ENCODE measurements at places on chromosomes 12 and 14.
A peak's percentile ranks its signal among the peaks of the same experiment; 100 is the strongest.

DNA sequence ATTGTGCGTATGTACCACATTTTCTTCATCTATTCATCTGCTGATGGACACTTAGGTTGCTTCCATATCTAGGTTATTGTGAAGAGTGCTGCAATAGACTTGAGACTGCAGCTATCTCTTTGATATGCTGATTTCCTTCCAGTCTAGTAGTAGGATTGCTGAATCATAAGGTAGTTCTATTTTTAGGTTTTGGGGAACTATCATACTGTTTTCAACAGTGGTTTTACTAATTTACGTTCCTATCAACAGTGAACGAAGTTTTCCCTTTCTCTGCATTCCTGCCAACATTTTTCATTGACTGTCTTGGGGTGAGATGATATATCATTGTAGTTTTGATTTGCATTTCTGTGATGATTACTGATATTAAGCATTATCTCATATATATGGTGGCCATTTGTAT, 482.2 kb downstream of the SLC16A7 start:
- DNase-seq: no peak

GRCh38 chr12:6195665-6196535, 4.3 kb upstream of the CD9 start:
- no peak for DNase-seq

- no peak for DNase-seq
These were observed 151.0 kb downstream of the BCAT1 start for GRCh38 chr12:24797901-24798300.

GRCh38 chr14:93369713-93370266, 22.8 kb downstream of the COX8C start:
- no peak for DNase-seq

DNA sequence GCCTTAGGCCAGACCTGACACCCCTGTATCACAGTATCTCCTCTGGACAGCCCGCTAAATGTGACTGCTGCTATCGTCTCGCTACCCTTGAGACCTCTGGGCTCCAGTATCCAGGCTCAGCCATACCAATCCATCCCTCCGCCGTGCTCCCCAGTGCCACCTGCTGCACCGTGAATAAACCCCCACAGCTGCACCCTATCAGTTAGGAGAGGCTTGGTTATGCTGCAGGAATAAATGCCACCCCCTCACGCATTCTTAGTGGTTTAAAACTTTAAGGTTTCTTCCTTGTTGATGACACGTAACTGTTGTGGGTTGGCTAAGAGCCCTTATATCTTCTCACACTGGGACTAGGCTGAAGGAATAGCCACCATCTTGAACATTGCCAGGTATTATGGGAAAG, 12.1 kb downstream of the CCDC63 start:
- no peak for DNase-seq

GRCh38 chr14:101226603-101227425, 323.3 kb upstream of the RTL1 start:
- no peak for DNase-seq

- DNase-seq: peak; percentile 81
These were observed 175.8 kb upstream of the PRMT8 start for GRCh38 chr12:3315201-3315661.

DNA sequence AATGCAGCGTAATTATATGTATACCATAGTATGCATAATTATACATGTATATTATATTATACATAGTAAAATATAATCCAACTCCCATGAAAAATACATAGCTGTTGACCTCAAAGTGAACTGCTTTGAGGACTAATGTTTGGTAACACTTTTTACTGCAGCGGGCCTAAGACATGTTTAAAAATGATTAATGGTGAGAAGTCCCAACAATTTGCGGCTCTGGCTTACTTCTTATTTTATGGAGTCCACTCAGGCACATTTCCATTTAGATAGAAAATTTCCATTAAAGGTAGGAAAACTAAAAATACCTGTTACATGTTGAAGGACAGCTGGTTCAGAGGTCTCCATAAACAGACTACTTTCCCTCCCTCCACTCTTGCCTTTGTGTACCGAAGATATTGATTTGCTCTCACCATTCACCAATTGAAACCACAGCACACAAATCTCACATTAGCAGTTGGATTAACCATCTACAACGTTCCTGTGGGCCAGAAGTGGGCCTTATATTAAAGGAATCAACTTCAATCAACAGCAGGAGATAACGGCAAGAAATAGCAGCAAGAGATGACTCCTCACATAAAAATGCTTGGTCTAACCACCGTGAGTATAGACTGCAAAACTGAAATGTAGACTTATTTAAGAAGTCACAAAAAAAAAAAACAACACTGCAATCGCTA, 14.1 kb upstream of the NT5DC3 start:
- no peak for DNase-seq

GRCh38 chr12:113002155-113002554, 23.8 kb downstream of the OAS2 start:
- DNase-seq: no peak

DNA sequence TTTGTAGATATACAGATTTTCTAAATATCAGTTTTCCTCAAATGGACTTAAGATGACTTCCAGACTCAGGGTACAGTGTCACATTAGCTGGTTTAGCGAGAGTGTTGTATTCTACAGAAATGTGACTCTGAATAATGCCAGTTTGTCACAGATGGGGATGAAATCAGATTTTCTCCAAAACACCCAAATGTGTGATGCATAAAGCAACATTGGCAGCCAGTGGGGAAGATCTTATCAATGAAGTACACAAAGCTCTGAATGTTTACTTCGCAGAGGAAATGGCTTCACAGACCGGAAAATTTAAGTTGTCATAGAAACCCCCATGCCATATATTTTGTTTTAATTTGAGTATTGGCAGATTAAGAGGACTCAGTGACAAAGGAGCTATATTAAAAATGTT, 29.9 kb downstream of the ANO4 start:
- DNase-seq: no peak

GRCh38 chr12:123805173-123805572, 43.1 kb downstream of the DNAH10 start:
- DNase-seq: no peak

GRCh38 chr14:55747186-55747585, 167.2 kb downstream of the KTN1 start:
- DNase-seq: no peak

GRCh38 chr12:76591476-76591875, 31.9 kb upstream of the OSBPL8 start:
- no peak for DNase-seq

DNA sequence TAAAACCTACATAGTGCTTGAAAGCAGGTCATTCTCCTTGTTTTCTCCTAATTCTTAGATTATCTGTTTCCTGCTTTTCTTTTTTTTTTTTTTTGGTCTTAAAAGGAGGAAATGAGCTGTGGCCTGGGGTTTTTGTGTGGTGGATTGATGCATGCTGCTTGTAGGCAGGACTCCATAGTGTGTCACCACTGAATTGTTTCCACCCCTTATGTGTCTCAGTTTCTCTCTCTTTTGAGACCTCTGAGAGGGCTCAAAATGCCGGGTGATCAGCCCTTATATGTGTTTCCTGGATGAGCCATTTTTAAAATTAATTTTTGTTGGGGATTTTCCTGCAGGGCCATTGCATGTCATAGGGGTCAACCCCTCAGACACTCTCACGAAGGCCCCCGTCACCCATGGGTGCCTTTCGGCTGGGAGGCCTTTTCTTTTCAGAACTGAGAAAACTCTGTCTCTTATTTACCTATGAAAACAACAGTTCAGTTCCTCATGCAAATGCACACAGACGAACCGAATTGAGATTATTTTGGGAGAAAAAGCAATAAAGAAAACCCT, 32.0 kb upstream of the LRRK2 start:
- DNase-seq: no peak

GRCh38 chr14:49506650-49507049, 79.5 kb downstream of the RPS29 start:
- DNase-seq: no peak

DNA sequence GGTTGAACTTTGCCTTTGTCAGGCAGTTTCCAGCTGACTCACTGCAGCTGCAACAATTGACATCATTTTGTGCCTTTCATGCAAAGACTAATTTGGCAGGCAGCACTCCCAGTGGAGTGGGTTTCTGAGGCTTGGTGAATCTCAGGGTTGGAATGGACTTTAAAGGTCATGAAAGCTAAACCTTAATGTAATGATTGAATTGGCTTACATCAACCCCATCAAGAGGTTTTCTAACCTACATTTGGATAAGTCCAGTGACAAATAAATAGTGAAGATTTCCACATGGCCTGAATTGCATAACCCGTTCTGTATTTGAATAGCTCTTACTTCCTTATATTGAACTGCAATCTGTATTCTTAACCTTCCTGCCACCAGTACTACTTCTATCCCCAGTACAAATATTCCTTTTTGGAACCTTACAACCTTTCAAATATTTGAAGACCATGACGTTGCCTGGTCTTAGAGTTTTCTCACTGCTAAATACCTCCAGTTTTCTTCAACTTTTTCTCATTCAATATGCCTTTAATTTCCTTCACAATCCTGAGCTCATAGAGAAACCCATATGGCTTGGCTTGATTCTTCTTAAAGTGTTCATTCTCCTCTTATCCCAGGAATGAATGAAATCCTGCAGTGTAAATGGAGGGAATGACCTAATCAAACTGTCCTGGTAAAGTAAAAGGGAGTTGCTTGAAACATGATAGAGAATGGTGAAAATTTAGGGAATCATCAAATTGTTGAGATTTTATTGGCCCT, 168.1 kb upstream of the NOVA1 start:
- no peak for DNase-seq

GRCh38 chr12:49108958-49109404, 1.7 kb downstream of the LMBR1L start:
- DNase-seq: no peak

GRCh38 chr14:39773387-39774126, 341.3 kb upstream of the FBXO33 start:
- no peak for DNase-seq

- no peak for DNase-seq
These were observed 36.7 kb upstream of the LGALS3 start for GRCh38 chr14:55092341-55092740.

DNA sequence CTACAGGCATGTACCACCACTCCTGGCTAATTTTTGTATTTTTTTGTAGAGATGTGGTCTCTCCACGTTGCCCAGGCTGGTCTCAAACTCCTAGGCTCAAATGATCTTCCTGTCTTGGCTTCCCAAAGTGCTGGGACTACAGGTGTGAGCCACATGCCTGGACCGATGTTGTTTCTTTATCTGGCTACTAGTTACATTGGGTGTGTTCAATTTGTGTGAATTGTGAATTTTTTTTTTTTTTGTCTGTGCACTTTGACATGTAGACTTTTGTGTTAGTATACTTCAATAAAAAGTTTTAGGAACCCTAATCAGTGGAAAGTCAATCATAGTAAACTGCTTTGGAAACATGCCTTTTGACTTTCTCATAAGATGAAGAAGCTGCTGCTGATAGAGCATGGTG, 24.0 kb upstream of the SLC17A8 start:
- no peak for DNase-seq

DNA sequence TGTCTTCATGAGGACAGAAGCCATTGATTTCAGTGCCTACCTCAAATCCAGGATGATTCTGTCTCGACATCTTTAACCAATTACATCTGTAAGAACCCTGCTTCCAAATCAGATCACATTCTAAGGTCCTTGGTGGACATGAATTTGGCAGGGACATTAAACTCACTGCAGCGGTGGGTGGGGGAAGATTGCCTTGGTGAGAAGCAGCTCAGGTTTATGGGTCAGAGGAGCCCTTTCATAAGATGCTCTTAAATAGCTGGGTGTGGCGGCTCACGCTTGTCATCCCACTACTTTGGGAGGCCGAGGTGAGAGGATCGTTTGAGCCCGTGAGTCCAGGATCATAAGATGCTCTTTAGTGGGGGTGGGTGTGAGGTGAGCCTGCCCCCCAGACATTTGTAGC, 42.9 kb downstream of the ELK3 start:
- no peak for DNase-seq

DNA sequence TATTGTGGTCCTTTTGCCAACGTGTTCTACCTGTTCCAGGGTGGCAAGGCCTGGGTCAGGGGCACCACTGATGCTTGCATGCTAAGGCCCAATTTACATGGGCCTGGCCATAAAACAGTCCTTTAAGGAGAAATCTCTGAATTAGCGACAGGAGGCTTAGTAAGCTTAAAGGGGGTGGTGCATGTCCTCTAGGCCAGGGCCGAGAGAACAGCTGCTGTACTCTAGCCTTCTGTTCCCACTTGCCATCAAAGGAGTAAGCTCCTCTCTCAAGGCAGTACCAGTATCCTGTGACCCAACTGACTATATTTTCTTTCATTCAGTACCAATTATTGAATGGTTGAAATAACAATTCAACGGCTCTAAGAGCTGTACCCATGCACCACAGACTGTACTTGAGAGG, 67.7 kb upstream of the ZDHHC17 start:
- DNase-seq: no peak

- no peak for DNase-seq
These were observed 166.8 kb upstream of the TMEM260 start for GRCh38 chr14:56412468-56413434.

GRCh38 chr12:131901431-131902331, 7.3 kb downstream of the ULK1 start:
- no peak for DNase-seq

- no peak for DNase-seq
These were observed 9.5 kb downstream of the EMP1 start for GRCh38 chr12:13205809-13206559.

GRCh38 chr14:27485193-27485592, 887.4 kb upstream of the NOVA1 start:
- DNase-seq: no peak

DNA sequence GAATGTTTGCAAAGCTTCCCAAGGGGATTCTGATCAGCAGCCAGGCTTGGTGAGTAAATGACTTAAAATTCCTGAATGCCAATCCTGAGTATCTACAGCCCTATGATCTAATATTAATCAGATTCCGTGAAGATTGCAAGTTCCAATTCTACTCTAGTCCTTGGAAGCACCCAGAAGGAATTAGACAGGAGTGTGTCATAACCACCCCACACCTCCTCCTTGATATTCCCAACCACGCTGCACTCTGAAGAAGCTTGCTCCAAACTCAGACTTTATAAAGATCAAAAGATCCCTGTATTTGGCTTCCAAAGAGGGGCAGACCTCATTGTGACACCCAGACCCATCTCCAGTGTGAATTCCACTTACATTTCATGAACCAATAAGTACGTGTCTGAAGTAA, 306.0 kb downstream of the BCL11B start:
- DNase-seq: no peak

GRCh38 chr14:26984311-26985177, 386.7 kb upstream of the NOVA1 start:
- peak; percentile 62 for DNase-seq

- DNase-seq: no peak
These were observed 31.2 kb downstream of the BCL11B start for GRCh38 chr14:99240627-99241324.

Data from NCI-H2081 treated with DMSO at 0.1 percent for 48 hours (cell line).